ENCODE measurements at places on chromosomes 12 and 14.

DNA sequence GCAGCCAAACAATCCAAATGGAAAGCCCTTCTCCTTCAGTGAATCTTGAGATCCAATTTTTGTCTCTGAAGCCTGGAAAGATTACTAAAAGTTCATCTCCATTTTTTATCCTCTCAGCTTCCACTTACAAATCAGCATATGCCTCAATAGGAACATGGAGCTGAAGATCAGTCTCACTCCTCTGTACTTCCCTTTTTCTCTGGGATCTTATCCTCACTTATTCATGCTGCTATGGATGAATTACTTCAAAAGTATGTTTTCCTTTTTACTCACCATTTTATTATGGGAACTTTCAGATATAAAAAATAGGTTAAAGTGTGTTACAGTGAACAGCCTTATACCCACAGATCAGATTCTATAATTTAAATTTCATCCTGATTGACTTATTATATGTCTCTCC, 14.4 kb upstream of the NTF3 start:
- no peak for DNase-seq

DNA sequence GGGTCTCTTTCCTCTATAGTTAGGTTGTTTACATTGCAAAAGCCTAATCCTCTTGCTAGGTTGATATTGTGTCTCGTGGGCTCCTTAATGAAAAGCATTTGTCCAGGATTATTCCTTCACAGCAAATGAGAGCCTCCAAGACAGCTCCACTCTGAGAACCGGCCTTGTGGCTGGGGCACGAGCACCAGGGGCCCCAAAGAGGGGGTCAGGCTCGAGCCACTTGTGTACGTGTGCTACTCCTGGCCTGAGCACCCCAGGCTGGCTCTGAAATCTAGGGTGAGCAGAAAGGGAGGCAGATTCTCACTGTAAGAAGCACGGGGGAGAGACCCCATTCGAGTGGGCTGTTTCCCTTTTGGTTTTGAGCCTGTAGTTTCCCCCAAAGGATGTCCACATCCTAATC, 45.0 kb upstream of the FZD10 start:
- no peak for DNase-seq

- no peak for DNase-seq
Observed at GRCh38 chr12:77238335-77238734, 173.0 kb upstream of the E2F7 start.

- no peak for DNase-seq
Observed at GRCh38 chr12:67452119-67452805, 183.1 kb downstream of the CAND1 start.

- DNase-seq, result no peak
Observed at GRCh38 chr14:104393199-104393897, 186.2 kb upstream of the C14orf180 start.

GRCh38 chr14:93007225-93007997, 84.5 kb downstream of the CHGA start:
- peak; percentile 65 for DNase-seq

DNA sequence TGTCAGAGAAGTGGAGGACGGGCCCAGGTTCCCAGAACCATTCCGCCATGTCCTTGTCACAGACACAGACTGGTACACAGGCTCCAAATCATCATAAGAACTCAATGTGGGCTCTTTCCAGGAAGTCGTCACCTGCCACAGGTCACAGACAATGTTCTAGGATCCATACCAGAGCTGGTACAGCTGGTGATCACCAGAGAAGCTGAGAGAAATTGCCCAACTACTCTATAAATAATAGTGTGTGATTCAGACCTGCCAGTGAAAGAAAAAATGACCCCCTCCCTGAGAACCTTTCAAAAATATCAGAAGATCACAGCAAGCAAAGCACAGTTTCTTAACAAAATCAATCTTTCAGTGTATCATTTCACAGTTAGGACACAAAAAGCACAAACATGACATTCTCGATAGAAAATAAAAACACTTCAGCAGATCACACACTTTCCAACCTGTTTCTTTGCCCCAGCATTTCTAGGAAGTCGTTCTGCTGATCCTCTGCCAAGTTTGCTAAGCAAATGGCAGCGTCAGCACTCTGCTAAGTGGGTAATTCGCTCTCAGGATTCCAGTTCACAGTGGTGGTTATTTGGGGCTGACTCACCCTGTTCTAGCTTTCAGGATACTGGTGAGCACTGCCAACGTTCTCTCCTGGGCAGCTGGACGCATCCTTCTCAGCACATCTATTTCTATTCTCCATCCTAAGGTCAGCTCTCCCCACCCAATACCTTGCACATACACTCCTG, 223.3 kb upstream of the SFSWAP start:
- DNase-seq, result peak; percentile 19

DNA sequence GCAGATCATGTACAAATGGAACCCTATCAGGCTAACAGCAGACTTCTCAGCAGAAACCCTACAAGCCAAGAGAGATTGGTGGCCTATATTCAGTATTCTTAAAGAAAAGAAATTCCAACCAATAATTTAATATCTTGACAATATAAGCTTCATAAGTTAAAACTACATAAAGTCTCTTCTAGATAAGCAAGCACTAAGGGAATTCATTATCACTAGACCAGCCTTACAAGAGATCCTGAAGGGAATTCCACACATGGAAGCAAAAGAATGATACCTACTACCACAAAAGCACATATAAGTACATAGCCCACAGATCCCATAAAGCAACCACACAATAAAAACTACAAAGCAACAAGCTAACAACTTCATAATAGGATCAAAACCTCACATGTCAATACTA, 60.4 kb upstream of the SCAF11 start:
- no peak for DNase-seq

DNA sequence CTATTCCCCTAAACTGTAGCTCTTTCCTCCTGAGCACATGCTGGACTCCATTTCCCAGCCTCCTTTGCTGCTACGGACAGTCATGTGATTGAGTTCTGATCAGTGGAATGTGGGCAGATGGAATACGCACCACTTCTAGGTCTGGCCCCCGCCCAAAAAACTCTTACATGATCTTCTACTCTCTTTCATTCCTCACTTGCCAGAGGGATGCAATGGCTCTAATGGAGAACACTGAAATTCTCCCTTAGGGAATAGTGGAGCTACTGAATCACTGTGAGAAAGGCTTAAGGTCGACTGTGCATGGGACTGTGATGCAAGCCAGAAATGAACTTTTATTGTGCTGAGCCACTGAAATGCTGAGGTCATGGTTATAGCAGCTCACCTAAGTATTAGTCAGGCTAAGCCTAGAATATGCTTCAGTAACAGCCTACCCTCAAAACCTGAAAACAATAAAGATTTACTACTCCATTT, 13.0 kb upstream of the TMED2 start:
- DNase-seq, result peak; percentile 25

GRCh38 chr12:128543971-128544370, 277.0 kb downstream of the TMEM132C start:
- DNase-seq, result no peak

DNA sequence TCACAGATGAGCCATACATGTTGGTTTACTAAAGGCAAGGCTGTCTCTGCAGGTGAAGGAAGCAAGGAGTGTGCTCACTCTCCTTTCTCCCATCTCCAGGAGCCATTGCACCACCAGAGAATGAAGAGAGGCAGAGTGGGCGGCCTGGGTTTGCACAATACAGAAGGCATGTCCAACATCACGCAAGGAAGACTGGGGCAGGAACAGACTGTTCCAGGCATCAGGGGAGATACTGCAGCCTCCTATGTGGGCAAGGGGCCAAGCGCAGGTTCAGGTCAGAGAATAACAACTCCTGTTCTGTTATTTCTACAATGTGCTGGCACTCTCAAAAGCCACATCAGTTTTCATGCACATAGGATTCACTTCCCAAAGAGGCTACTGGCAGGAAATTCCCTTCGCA, 1.7 kb upstream of the TMEM229B start:
- DNase-seq, result no peak
